Spinal cord (tissue), 10 donors: ENCODE measurements at places on chromosomes 7 and 10. TPM values are rescaled to one million over a fixed set of nuclear protein-coding genes. Genes with fewer than 3 reads are reported as not detected.

TCF7L2 gene
- total RNA-seq: 12.9 TPM

TEX47 gene
- total RNA-seq: not detected

BRAT1 gene
- 32.7 TPM for total RNA-seq

OR2A1 gene
- total RNA-seq: 0.50 TPM

FRMPD2 gene
- 14.9 TPM for total RNA-seq

EMX2 gene
- not detected for total RNA-seq

HOXA13 gene
- total RNA-seq: not detected

RTKN2 gene
- total RNA-seq: 9.1 TPM

DNA sequence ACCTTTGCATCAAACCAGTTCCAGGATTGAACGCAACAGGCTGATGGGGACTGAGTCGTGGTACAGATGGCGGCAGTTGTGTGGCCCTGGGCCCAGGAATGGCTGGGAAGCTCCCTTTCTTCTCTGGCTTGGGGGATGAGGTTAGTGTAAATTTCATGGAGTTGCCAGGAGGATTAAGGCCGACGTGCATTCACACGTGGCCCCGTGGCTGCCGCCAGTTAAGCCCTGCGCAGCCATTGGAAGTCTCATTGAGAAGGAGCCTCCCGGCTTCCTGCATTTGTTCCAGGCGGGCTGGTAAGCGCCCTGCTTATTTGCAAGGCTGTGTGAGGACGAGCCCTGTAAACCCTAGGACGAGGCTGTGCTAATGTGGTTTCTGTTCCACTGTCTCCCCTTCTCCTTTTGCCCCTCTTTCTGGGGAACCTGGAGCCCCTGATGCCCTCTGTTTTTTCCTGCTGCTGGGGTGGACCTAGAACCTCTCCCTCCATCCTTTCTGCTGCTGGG is 174.7 kb upstream of the TNRC18 start:
- DNase-seq: no peak

DNA sequence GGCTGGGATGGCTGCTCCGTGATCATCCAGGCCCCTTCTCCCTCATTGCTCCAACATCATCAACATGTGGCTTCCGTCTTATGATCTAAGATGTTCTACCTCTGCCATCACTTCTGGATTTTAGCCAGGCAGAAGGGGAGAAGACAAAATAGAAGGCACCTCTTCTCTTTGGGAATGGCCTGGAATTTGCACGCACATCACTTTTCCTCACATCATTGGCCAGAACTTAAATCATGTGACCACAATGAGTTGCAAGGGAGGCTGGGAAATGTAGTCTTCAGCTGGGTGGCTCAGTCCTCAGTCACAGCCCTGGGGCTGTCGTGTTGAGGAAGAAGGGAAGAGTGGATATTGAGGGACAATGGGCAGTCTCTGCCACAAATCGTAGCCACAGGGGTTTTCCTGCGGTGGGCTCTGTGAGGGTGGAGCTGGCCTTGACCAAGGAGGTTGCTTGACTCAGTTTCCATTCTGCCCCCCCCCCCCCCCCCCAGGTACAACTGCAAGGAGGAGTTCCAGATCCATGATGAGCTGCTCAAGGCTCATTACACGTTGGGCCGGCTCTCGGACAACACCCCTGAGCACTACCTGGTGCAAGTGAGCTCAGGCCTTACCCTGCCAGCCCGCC is 50.3 kb downstream of the PALD1 start:
- peak; percentile 50 for DNase-seq

DNA sequence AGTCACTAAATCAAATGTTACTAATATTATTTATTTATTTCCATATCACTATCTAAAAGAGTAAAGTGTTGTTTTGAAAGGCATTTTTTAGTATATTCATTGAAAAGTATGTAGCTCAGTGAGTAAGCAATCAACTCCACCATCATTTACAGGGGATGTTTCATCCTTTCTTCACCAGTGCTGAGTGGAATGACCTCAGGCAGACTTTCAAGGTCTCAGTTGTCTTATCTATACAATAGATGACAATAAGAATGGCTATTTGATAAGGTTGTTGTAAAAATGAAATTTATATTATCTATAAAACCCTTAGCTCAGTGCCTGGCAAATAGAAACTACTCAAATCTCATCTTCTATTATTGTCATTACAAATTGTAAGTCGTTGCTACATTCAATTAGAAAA is 204.3 kb upstream of the CSTF2T start:
- no peak for DNase-seq

DNA sequence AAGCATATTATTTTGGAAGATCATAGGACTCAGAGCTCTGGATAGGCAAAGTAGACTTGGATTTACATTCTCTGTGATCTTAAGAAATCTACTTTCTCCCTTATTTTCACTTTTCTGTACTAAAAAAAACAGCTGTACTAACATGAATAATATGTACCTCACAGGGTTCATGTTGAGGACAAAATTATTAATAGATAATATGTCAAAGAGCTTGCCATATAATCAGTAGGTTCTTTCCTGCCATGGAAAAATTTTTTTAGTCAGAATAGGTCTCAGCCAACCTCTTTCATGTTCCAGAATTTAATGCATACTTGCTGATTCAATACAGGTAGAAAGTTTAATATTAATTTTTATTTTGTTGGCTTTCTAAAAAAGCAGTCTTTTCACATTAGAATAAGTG is 780.3 kb upstream of the C7orf33 start:
- DNase-seq: no peak

DNA sequence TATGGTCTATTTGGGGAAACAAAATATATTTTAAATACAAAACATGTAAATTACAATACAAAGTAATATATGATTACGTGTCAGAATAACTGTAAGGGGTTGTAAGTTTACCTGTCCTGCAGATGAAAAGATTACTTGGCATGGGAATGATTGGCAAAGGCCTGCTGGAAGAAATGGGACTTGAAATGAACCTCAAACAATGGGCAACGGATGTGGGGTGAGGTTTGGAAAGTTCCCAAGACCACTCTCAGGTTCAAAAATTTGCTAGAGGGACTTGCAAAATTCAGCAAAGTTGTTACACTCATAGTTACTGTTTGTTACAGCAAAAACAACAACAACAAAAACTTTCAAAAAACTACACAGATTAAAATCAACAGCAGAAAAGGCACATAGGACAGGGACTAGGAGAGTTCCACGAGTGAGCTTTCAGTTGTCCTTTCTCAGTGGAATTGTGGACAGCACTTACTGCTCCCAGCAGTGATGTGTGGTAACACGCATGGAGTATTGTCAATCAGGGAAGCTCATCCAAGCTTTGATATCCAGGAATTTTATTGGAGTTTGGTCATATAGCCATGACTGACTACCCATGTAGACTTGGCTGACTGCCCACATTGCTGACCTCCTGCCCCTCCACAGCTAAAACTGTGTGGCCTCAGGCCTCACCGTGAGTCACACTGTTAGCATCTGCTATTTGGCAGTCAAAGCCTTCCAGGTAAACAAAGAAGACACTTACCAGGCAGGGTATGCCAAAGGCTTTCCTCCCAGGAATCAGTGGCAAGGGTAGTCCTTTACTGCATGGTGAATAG is 43.8 kb downstream of the EXOC6 start:
- DNase-seq: no peak

GRCh38 chr10:127347202-127347959 is 151.0 kb upstream of the INSYN2A start:
- no peak for DNase-seq

- no peak for DNase-seq
Observed at GRCh38 chr7:119482209-119482608, 790.8 kb upstream of the KCND2 start.

GRCh38 chr10:69516316-69516715 is 56.9 kb downstream of the NEUROG3 start:
- no peak for DNase-seq

GRCh38 chr10:79149662-79150443 is 81.1 kb downstream of the ZMIZ1 start:
- no peak for DNase-seq

DNA sequence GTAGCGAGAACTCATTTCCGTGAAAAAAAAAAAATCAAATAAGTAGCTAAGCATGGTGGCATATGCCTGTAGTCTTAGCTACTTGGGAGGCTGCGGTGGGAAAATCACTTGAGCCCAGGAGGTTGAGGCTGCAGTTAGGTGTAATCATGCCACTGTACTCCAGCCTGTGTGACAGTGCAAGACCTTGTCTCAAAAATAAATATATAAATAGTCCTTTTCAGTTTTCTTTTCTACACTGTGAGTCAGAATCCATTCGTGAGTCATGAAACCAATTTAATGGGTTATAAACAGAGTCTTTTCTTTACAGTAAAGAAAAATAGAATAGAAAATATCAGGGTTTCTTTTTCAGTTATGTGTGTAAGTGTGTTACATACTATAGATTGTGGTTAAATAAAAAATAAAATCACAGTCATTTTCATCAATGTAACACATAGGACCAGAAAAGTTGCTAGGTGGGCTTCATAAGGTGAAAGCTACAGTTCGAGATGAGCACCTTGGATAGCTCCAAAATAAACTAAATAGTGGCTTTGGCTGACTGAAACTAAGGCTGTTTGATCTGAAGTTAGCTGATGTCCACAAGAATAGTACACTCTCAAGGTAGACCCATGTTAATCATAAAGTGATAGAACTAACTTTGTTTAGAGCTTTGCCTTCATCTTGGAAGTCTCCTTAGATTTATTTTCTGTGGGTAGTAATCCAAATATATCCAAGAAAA is 781.1 kb downstream of the GATA3 start:
- DNase-seq: no peak

DNA sequence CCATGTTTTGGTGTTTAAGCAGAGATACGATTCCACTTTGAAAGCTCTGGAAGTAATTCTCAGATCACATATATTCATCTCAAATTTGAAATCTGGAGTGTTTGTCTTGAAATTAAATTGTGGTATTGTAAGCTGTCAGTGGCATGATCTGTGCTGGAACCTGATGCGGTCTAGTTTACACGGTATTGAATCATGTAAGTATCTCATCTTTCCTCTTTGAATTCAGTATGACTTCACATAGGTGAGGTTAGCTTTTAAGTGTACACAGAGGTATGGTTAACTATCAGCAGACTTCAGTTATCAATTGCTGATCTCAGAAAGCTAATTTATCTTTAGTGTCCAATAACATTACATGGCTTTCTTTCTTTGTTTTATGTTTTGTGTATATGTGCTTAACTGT is 155.2 kb downstream of the MGMT start:
- DNase-seq: no peak

DNA sequence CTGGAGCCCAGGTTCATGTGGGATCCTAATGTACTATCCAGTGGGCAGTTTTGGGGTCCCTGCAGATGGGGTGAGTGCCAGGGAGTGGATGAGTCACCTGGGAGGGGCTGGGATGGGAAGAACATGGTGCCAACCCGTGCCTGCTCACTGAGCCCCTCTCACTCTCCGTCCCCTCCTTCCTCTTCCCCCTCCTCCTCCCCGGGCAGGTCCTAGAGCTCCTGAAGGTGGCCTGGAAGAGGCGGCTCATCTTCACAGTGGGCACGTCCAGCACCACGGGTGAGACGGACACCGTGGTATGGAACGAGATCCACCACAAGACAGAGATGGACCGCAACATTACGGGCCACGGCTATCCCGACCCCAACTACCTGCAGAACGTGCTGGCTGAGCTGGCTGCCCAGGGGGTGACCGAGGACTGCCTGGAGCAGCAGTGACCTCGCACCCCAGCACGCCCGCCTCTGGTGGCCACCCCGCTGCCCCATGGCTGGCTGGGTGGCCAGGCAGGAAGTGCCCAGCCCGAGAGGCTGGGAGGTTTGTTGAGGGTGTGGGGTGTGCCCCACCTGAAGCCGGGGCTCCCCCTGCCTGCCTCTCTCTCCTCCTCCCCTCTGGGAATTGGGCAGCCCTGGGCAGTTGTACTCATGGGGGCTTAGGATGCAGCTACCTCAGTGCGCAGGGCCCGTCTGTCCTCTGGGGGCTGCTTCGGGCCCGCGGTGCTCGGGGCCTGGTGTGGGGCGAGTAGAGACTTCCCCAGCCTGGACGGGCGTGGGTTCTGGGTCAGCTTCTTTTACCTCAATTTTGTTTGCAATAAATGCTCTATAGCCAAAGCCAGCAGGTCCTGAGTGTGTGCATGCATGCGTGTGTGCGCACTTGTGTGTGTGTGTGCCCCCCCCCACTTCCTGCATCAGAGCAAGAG is 4.9 kb upstream of the UPK3B start:
- DNase-seq: no peak

- no peak for DNase-seq
Observed at GRCh38 chr10:70502406-70502805, 23.8 kb downstream of the PALD1 start.

- no peak for DNase-seq
Observed at GRCh38 chr7:139124084-139124914, 14.8 kb upstream of the ZC3HAV1 start.

DNA sequence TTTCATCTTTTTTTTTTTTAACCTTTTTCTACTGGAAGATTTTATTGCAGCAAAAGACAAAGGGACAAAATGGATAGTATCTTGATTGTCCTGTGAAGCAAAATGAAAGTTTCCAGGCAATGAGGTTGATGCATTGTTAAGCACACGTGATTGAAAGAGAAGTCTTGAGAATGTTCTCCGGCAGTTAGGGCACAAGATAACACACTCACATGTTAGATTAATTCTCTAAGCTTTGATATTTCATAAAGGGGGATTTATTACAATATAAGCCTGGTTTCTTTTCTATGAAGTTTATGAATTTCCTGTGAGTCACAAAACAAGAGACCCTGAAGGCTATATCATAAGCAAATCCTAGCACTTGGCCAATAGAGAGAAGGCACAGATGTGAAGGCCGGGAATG is 93.4 kb upstream of the ARMC3 start:
- DNase-seq: no peak

- no peak for DNase-seq
Observed at GRCh38 chr10:17851611-17852010, 42.5 kb downstream of the MRC1 start.

GRCh38 chr10:28633750-28634149 is 43.6 kb upstream of the BAMBI start:
- no peak for DNase-seq

- no peak for DNase-seq
Observed at GRCh38 chr10:57145548-57145947, 784.5 kb upstream of the ZWINT start.

DNA sequence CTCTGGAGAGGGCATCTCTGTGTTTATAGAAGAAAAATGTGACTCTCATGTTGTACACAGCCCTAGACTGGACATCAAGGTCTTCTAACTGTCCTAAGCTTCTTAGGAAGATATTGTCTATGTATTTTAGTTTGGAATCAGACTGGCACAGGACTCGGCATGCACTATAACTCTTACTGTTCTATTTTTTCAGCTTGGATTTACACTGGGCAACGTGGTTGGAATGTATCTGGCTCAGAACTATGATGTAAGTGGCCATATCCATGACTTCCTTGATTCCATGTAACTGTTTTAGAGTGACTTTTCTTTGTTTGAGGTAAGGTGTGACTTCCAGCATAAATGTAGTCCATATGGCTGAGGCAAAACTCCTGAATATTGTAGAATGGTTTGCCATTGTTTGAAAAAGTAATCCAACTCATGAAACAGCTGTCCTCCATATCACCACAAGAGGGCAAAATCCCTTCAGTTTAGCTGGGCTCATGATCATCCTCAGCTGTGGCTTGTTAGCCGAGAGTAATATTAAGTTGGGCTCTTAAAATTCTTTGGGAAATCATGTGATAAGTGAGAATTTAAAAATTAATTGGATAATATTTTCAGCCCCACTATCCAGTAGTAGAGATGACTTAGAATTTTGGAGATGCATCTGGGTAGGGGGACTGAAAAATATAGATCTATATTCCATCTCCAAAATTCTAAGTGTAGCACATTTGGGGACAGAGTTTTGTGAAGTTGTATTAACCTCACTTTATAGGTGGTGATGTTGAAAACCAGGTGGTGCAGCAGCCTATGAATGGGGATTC is 10.4 kb downstream of the STMP1 start:
- peak; percentile 82 for DNase-seq

GRCh38 chr7:151866761-151867655 is 9.9 kb downstream of the PRKAG2 start:
- DNase-seq: no peak
